ENCODE measurements at places on chromosomes 7 and 10.
A peak's percentile ranks its signal among the peaks of the same experiment; 100 is the strongest.

DNA sequence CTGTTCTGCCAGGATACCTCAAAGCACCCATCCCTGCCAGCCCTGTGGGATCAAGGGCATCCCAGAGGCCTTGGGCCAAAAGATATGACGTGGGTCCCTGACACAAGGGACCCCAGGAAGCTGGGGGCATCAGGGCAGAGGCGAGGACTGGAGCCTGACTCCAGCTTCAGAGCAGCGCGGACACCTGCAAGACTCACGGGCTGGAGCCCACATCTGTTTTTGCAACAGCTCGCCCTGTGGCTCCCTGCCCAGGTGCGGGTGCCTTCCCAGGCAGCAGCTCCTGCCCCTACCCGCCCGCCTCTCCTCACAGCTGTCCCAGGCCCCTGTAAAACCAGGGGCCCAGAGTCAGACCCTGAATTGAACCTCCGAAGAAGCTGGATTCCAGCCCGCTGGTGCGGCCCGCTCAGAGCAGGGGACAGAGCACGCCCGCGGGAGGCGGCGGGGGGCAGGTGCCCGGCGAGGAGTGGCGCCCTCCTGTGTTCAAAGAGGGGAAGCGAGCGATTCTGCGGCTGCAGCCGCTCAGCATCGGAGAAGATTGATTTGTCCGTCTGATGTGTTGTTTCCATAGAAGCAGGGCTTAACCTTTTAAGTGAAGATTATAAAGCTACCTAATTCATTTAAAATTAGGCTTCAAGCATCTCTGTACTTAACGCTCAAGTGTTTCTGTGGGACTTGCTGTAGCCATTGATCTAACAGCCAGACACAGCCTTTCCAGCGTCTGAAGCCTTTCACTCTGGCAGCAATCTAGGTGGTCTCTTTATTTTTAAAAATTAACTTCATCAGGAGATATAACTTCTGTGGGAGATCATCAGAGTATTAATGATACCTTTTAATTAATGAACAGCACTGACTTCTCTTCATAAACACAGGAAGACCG, 88.4 kb downstream of the BEND7 start:
- no peak for DNase-seq

DNA sequence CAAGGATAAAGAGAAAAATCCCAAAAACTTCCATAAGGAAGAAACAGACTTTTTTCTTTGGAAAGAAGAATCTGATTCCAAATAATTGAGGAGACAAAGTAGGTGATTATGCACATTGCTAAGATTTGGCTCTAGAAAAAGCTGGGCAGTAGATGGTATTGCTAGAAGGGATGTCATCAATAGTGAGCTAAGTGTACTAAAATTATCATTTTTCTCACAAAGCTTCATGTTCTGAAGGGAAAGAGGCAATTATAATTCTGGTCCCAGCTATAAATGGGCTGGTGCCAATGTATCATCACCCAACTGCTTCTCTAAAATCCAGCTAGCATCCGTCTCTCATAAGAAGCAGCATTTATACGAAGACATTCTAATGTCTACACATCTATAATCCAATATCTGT, 23.9 kb downstream of the STEAP1 start:
- DNase-seq = no peak

DNA sequence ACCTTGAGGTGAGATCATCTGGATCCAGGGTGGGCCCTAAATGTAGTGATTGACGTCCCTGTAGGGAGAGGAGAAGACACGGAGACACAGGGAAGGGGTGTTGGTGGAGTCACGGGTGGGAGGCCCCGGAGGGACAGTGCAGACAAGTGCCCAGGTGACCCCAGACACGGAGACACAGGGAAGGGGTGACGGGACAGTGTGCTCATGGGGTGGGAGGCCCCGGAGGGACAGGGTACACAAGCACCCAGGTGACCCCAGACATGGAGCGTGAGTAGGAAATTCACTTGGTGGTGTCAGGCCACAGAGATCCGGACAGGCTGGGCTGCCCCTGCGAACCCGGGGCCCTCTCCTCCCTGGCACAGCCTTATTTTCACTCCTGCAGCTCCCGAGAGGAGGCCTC, 176.9 kb downstream of the PTPRN2 start:
- no peak for DNase-seq

DNA sequence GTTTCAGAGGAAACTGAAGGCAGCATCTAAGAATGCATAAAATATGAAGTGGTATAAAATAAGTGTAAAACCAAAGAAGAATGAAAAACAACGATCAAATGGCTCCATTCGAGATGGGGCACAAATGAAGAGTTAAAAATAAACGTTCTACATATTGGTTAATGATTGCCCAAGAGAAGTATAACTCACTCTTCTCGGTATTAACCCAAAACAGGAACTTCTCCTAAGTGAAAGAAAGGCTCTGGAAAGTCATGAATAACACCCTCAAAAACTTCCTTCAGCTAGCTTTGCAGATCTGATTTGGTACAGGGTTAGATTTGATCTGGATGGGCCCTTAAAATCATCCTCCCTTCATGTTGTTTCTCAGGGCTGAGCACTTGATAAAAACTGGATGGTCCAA, 94.3 kb upstream of the ADO start:
- DNase-seq = no peak

DNA sequence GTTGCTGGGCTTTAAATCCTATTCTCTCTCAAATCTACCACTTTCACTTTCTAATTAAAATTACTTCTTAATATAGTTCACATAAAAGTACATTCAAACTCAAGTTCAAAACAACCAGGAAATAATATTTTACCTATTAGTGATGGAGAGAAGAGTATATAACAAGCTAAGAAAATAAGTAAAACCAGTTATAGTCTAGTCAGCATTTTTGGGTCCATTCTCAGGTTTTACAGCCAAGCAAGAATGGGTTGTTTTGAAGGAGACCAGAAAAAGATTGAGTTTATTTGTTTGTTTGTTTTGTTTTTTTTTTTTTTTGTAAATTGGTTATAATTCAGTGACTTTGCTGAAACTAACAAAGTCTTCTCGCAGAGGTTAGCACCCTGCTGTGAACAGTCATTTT, 106.3 kb upstream of the PTPRZ1 start:
- DNase-seq = no peak

- DNase-seq = no peak
Measured at GRCh38 chr7:15504351-15504750, 57.5 kb downstream of the AGMO start.

- no peak for DNase-seq
Measured at GRCh38 chr7:72441791-72442190, 29.7 kb upstream of the CALN1 start.

- DNase-seq = no peak
Measured at GRCh38 chr10:88901984-88902789, 22.1 kb downstream of the STAMBPL1 start.

- DNase-seq = no peak
Measured at GRCh38 chr10:125549653-125550052, 133.3 kb downstream of the TEX36 start.

DNA sequence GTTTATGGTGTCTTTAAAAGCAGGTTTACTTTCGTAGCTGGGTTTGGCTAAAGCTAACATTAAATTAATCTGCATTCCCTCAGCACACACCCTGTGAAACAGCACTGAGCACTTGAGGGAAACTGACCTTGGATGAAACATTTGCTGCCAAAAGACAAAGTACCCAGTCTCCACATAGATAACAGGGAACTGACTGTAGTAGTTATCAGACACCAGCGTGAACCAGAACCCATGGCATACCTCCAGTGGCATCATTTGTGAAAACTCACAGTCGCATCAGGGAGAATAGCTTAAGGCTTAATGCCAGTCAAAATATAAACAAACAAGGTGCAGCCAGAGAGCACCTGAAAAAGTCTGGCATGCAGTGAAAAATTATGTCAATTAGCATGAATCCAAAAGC, 357.8 kb upstream of the C7orf33 start:
- no peak for DNase-seq

DNA sequence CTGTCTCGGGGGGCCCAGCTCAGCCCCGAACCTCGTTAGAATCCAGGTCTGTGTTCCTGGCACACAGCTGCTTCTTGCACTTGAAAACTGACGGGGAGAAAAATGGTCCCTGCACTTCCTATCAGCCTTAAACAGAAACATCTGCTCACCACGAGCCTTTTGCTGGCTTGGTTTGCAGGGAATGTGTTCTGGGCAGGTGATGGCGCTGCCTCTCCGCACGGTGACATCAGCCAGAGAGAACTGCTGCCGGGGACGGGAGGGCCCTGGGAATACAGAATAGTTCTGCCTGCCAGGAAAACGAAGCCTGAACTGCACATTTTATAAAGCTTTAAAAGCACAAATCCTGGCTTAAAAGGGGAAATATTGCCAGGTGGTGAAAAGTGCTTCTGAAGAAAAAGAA, 622.5 kb downstream of the TYW1 start:
- no peak for DNase-seq

- no peak for DNase-seq
Measured at GRCh38 chr10:14507176-14507575, 176.5 kb upstream of the FRMD4A start.

GRCh38 chr7:100208911-100209408, 10.8 kb upstream of the PVRIG start:
- no peak for DNase-seq

DNA sequence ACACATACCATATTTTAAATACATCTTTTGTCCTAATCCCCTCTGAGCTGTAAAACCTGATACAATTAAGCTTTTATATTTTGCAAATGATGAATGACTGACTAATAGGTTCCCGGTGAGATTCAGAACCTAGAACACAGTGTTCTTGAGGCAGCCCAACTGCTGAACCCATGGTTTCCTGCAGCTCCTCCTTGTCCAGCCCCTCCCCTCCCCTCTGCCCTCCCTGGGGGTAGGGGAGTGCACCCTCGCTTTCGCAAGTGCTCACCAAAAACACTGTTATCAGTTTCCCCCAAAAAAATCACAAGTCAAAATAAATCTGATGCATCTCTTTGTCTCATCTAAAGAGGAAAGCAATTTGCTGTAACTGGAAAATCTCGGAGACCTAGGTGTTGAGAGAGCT, 602.8 kb downstream of the KCNMA1 start:
- DNase-seq = no peak

DNA sequence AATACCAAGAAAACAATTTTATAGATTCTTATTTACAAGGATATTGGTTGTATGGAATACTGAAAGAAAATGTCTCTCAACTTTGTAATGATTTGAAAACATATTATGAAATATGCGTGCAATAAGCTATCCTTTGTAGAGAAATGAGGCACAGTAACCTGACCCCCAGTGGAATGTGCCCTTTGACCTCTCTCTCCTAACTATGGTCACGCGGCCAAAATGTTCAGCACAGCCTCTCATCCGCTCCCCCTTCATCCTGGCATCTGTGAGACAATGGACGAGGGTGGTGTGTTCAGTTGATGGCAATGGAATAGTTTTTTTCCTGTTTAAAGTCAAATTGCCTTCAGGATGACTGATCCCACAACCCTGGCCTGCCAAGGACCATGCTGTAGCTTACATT, 13.3 kb downstream of the BEND7 start:
- no peak for DNase-seq

- DNase-seq = peak; percentile 57
Measured at GRCh38 chr7:44565097-44565794, 8.5 kb downstream of the DDX56 start.

- no peak for DNase-seq
Measured at GRCh38 chr10:22246680-22247391, 29.0 kb upstream of the EBLN1 start.

GRCh38 chr10:36017137-36017536, 375.0 kb upstream of the FZD8 start:
- DNase-seq = no peak

DNA sequence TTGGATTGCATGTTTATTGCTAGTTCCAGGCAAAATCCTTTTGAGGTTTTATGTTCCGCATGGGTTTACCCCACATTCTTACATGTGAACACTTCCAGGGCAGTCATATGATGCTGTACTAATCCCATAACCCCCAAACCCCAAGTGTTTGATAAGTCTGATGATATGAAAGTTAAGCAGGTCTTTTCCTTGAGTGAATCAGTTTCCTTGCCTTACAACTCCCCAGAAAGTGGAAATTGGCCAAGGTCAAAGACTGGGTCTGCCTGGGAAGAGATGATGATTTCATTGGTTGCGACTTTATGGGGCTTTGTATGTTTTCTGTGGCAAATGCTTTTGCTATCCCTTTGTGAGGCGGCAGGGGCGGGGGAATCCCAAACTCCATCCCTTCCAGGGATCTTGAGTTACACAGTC, 24.7 kb downstream of the AFAP1L2 start:
- no peak for DNase-seq

DNA sequence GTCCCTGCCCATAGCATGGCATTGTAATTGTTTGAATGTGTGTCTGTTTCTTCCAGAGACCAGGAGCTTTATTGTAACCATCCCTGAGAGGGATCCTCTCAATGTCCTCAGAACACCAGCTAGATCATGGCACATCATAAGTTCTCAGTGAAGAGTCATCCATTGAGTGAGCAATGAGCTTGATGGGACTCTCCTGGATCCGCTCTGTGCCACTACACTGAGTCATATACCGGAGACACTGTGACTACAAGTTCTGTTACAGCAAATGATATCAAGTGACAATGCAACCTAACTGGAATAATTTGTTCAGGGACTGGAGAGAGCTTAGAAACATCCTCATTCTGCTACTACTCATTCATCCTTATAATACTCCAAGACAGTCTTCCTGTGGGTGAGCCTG, 25.1 kb downstream of the MRPS24 start:
- DNase-seq = no peak

- no peak for DNase-seq
Measured at GRCh38 chr10:14074062-14074884, 256.5 kb downstream of the FRMD4A start.

DNA sequence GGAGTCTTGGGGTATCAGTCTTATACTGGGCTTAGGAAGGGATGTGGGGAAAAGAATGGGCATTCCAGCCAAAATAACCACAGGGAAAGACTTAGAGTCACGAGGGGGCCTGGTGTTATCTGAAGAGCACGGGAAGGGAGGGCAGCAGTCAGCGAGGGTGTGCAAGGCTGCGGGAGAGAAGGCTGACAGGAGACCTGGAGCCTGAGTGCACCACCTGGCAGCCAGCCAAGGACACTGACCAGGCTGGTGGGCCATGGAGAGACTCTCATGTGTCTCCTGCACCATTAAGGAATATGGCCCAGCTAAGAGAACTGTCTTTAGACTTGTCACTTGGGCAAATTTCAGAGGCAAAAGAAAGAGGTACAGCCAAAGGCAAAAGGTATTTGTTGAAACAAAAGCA, 69.6 kb downstream of the PKD1L1 start:
- no peak for DNase-seq

DNA sequence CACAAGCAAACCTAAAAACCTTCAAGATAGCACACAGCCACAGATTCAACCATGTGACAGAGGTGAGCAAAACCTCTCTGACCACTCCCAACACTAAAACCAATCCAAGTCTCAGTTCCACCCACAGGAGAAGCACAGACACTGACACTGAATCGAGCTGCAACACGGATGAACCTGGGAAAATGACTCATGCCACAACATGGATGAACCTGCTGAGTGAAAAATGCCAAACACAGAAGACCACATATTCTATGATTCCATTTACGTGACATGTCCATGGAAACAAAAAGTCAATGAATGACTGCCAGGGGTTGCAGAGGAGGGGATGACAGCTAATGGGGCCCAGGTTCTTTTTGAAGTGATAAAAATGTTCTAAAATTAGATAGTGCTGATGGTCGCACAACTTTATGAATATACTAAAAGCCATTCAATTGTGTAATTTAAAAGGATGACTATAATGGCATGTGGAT, 22.0 kb downstream of the CYTH3 start:
- DNase-seq = no peak

All from putamen (tissue), 1 donor.